Activated CD8-positive, alpha-beta T cell treated with anti-CD3 and anti-CD28 coated beads, Interleukin-2, amount 10 ng/mL, durations not matched to agents 7 days and 5 days (primary cell): ENCODE measurements at places on chromosomes 7 and 10. TPM values are rescaled to one million over a fixed set of nuclear protein-coding genes. Genes with fewer than 3 reads are reported as not detected.

- DNase-seq, result no peak
Measured at GRCh38 chr10:126301701-126302475, 86.4 kb downstream of the ADAM12 start.

GRCh38 chr10:84407388-84408049, 79.1 kb downstream of the CCSER2 start:
- DNase-seq, result no peak

DNA sequence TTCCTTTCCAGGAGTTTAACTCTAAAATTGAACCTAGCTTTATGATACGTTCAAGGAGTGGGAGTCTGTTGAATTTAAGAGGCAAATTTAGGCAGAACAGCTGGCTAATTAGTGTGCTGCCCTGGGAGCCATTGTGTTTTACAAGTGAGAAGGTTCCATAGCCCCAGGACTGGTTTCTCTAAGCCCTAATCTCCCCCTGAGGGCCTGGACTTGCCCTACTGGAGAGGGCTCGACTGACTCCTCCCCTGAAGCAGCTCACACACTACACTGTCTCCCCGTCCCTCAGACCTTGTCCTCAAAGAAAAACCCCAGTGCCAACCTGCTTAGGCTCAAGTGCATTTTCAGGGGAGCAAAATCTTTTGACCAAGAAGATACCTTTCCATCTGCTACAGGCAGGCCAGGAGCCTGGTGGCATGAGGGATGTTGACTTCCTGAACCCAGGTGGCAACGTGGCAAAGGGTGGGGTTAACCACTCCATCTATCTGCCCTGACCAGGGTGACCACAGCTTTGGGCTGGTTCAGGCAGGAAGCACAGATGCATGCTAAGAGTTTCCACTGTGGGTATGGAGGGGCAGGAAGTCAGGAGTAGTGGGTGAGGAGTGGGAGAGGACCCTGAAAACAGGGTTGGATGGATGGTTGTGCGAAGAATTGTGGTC, 68.9 kb upstream of the CARD11 start:
- DNase-seq, result peak; percentile 79

The MYL10 gene
- total RNA-seq, result not detected

DNA sequence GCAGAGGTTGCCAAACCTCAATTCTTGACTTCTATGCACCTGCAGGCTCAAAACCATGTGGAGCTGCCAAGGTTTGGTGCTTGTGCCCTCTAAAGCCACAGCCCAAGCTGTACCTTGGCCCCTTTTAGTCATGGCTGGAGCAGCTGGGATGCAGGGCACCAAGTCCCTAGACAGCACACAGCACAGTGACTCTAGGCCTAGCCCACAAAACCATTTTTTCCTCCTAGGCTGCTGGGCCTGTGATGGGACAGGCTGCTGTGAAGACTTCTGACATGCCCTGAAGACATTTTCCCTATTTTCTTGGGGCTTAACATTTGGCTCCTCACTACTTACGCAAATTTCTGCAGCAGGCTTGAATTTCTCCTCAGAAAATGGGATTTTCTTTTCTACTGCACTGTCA, 27.8 kb upstream of the LRRN3 start:
- no peak for DNase-seq
